ENCODE measurements at places on chromosomes 6 and 20.
A peak's percentile ranks its signal among the peaks of the same experiment; 100 is the strongest.

- DNase-seq = no peak
Measured at GRCh38 chr6:43475516-43475915, 1.9 kb upstream of the TJAP1 start.

DNA sequence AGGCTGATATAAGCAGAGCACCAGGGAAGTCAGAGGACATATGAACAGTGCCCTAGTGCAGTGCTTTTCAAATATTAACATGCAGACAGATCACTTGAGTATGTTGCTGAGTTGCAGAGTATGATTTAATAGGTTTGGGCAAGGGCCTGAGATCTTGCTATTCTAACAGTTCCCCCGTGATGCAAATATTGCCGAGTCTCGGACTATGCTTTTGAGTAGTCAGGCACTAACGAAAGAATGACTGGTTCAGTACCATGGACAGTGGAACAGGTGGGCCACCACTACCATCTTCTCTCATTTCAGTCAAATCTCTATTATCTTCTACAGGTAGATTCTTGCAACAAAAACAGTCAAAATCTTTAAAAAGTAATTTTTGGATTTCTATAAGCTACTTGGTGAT lies 3.7 kb upstream of the TMEM200A start:
- DNase-seq = peak; percentile 31

- DNase-seq = no peak
Measured at GRCh38 chr20:62087632-62088031, 22.0 kb upstream of the TAF4 start.

DNA sequence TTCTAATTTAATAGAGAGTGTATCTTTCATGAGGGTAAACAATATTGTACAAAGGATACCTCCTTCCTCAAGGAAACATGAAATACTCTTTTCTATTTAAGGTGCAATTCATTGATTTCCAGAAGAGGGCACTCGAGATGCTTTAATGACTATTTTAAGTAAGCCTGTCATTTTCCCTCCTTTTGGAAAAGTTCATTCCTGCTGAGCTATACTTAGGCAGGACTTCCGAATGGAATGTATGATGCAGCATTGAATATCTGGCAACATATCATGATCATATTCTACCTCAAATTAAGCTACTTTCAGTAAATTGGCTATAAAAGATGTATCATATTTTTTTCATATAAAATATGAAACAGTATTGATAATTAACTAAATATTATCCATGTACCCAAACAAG lies 5.0 kb downstream of the DST start:
- DNase-seq = peak; percentile 81

- DNase-seq = peak; percentile 33
Measured at GRCh38 chr6:109393886-109394281, 11.6 kb upstream of the CD164 start.

- peak; percentile 84 for DNase-seq
Measured at GRCh38 chr20:4227085-4227821, 211.9 kb upstream of the RNF24 start.

DNA sequence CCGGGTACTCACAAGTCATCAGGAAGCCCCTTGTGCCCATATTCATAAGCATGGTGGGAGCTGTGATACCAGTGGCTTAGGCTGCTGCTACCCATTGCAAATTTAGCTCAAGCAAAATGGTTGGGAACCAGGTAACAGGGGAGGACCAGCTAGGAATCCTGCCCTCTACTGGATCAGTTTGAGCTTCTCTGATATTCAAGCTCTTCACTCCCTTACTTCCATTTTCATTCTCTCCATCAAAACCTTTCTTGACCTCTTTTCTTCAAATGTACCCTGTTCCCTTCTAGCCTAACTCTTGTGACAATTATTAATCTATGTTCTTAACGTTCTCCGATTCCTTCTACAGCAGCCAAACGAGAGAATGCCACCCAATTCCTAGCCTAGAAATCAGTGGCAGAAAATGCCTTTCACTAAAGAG lies 9.7 kb downstream of the NOL7 start:
- peak; percentile 54 for DNase-seq

GRCh38 chr6:169847901-169848311 lies 96.5 kb downstream of the ERMARD start:
- DNase-seq = peak; percentile 26

DNA sequence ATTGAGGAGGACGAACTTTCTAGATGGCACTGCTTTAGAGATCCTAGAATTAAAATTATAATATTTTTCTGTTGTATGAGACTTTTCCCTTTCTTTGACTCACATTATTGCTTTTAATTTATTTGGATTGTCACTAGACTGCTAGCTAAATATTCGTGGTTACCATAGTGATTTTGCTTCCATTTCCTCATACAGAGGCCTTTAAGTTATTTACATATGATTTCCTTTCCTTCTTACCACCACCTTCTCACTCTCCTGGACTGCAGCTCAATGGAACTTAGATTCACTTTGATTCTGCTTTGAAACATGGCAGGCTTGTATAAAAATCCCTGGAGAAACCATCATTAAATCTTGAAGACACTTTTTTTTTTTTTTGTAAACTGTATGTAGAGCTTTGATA lies 222.9 kb downstream of the LAMA2 start:
- DNase-seq = no peak

DNA sequence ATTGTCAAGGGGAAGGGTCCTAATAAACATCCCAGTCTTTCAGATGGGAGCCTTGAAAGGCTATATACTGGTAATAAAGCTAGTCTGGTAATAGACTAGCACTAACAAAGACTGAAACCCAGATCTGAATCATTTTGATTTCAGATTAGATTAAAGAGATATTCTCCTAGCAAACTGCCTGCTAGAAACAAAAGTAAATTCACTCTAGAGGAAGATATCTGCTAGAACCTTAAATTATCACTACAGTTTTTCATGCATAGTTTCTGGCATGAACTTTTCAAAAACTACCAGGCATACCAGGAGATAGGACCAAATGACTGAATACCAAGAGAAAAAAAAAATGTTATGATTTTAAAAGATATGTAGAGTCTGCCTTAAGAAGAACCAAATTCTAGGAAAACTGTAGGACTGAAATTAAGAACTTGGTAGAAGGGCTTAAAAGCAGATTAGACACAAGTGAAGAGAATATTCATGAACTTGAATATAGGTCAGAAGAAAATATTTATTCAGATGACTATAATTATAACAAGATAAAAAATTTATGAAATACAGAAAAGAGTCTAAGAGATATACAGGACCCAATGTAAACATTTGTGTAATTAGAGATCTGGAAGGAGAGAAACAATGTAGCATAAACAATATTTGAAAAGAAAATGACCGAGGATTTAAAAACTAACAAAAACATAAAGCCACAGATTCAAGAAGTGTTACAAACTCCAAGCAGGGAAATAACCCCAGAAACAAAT lies 141.6 kb downstream of the FOXO3 start:
- no peak for DNase-seq

All from fibroblast of mammary gland (primary cell).